Daoy (cell line): ENCODE measurements at places on chromosomes 16 and 17.

DNA sequence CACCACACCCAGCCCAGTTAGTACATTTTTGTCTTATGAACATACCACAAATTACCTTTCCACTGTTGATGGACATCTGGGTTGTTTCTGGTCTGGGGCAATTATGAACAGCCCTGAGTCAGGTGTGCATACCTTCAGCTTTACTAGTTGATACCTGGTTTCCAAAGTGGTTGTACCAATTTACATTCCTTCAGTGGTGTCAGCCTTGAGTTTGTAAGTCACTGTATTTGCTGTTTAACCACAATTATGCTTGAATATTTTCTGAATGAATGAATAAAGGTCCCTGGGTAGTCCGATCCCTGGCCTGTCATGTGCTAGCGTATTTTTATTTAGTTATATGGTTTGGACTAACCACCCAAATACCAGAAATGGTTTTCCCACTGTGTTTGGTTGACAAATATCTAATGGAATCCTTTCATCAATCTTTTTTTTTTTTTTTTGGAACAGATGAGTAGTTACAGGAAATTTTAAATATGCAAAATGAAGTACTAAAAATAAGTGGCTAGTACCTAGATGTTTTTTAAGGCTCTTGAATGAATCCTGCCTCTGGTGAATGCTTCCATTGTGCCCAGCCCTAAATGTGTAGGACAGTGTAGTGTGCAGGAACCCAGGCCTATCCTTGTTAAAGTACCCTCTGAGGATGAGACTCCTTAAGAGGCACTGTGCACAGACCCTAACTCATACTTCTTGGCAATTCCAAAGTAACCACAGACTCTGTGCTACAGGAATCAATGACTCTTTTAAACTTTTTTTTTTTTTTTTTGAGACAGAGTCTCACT, 3.7 kb downstream of the DUSP14 start:
- DNase-seq = peak; percentile 15

DNA sequence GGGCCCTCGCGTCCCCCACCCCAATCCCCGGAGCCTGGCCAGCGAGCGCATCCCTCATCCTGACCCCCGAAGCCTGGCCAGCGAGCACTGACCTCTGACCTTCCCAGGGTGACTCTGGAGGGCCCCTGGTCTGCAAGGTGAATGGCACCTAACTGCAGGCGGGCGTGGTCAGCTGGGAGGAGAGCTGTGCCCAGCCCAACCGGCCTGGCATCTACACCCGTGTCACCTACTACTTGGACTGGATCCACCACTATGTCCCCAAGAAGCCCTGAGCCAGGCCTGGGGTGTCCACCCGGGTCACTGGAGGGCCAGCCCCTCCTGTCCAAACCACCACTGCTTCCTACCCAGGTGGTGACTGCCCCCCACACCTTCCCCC, 2.3 kb downstream of the TPSD1 start:
- no peak for DNase-seq

DNA sequence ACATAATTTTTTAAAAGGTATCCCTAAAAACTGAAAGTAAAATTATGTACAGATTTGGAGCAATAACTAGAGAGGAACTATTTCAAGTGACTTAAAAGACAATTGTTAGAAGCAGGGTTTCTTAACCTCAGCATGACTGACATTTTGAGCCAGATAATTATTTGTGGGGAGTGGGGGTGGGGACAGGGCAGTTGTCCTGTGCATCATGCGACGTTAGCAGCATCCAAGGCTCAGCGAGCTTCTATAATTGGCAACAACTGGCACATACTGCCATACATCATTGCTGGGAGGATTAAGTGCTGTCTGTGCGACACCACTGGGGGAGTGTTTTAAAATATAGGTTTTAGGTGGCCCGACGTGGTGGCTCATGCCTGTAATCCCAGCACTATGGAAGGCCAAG, 27.1 kb downstream of the GABARAPL2 start:
- DNase-seq = no peak

GRCh38 chr17:49687878-49688491, 10.1 kb upstream of the SPOP start:
- peak; percentile 30 for DNase-seq

DNA sequence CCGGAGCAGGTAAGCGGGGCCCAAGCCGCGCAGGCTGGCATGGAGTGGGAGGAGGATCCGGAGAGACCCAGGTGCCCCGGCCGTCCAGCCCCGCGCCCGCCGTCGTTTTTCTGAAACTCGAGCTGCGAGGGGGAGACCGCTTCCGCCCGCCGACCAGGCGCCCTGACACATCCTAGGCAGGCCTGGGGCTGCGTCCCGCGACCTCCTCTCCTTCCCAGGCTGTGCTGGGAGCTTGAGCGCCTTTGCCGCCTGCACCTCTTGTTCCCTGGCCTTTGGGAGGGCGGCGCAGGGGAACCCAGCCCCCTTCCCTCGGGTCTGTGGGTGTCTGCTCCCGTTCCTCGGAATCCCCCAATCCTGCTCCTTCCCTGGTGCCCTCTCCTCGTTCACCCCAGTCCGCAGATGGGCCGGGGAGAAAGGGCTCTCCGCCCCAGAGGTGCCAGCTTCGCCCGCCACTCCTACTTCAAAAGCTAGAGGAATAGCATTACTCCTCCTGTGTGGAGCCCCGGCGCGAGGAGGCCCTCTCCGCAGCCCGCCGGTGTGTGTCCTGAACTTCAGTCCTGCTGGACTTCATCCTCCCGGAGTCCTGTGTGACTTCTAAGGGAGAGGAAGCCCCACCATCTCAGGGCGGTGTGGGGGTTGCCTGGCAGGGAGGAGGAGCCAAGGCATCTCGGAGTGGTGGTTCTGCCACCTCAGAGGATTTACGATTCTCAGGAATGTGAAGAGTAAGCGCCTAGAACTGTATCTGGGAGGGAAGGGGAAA, 1.0 kb downstream of the NHERF1 start:
- peak; percentile 56 for DNase-seq

GRCh38 chr16:54645345-54645744, 285.3 kb upstream of the IRX5 start:
- no peak for DNase-seq

DNA sequence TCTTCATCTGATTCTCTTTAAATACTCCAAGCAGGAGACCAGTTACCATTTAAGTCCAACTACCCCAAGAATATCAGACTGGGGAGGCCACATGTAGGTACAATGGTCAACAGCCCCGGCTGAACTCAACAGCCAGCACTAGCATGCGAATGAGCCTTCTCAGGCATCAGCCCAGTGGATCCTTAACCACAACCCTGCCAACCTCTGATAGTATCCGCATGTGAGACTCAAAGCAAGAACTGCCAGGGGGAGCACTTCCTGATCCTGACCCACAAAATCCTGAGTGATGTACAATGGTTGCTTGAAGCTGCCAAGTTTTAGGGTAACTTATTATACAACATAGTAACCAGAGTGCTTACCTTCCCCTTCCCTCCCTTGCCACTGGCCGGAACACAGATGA, 4.0 kb downstream of the PYY start:
- DNase-seq = no peak

DNA sequence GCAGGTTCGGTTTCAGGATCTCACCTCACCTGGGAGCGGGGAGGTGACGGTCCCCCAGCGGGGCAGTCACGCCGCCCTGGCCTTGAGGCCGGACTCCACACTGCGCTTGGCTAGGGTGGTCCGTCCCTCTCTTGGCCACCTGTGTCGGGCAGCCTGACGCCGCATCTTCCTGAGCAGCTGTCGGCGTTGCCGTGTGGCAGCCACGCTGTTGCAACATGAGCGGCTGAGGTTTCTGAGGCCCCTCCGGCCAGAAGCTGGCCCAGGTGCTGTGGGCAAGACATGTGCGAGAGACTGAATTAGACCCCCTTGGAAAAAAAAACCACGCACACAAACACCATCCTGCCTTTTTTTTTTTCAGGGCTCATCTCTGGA, 49.2 kb downstream of the IRF8 start:
- no peak for DNase-seq

DNA sequence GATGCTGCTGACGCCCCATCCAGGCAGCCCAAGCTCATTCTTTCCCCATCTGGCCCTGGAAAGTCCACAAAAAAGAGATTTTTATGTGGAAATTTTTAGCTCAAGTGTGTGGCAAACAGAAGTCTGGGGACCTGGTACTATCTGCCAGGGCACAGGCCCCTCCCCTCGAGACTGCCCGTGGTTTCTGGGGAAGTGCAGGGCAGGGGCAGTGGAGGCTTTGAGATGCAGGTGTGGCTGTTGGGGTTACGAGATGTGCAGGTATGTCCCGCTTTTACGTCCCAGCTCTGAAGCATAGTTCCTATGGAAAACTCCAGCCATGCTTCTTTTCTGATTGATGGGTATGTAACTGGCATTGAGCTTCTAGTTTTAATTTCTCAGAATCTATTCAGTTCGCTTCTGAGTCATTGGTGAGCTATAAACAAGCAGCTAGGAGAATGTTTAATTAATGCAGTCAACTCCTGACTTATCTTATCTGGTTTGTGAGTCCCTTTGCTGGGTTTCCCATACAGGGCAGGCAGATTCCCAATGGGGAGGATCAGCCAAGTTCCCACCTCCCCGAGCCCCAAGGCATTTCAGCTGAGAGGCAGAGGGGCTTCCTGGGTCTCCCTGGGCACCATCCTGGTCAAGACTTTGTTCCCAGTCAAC, 16.2 kb downstream of the TBX4 start:
- DNase-seq = no peak

GRCh38 chr16:68289621-68290329, 21.0 kb downstream of the SLC7A6OS start:
- DNase-seq = no peak

- no peak for DNase-seq
Observed at GRCh38 chr16:51637770-51638094, 486.7 kb upstream of the SALL1 start.

- DNase-seq = no peak
Observed at GRCh38 chr16:56998861-56999260, 9.5 kb downstream of the NLRC5 start.

- peak; percentile 56 for DNase-seq
Observed at GRCh38 chr16:12971241-12971640, 69.8 kb downstream of the SHISA9 start.

DNA sequence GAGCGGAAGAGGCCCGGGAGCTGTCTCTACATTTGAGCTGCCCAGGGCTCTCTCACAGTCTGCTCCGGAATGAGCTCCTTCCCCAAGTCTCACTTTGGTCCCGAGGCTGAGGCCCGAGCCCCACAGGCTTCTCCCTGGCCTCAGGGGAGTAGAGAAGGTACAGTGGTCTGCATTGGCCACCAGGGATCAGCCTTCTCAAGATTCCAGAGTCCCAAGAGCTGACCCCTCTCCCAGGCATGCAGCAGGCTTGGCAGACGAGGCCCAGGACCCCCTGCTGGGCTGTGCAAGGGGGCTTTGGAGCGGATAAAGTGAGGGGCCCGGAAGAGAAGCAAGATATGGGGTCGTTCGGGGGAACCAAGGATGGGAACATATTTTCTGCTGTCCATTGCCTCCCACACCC, 3.1 kb downstream of the PRSS27 start:
- no peak for DNase-seq

DNA sequence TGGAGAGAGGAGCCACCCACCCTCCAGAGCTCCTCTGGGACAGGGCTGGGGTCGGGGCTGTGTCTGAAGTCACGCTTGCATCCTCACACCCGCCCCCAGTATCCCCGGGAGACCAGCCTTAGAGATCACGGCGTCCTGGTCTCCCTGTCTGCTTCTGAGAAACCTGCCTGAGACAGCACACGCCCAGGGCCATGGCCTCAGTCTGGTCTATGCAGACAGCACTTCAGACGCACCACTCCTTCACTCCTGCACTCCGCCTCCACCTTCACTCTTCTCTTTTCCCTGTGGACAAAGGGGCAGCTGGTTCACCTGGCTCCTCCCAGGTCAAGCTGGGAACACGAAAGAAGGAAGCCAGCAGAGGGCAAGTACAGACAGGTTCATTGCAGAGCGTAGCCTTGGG, 248.0 kb upstream of the GSE1 start:
- DNase-seq = no peak

- no peak for DNase-seq
Observed at GRCh38 chr17:3035968-3036280, 27.5 kb downstream of the OR1D5 start.

DNA sequence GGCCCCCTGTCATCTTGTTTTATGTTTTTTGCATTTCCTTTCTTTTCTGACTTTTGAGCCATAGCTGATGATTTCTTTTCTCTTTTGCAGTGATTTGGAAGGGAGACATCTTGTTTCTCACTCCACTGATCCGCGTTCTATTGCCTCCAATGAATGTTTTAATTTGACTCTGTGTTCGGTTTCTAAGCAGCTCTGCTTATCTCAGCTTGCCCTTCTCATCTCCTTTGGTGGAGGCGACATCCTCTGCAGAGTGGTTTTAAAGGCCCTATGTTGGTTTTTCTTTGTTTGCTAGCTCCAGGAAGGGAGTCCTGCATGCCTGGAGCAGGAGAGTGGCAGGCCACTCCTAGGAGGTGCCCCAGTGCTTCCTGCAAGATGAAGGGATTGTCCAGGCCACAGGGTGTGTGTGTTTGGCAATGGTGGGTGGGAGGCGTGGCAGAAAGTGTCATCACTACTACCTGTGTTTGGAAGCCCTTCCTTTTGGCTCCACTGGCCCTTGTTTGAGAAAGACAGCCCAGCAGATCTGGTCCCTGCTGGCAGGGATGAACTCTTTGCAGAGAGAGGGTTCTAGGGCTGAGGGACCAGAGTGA, 13.6 kb downstream of the SMPD3 start:
- no peak for DNase-seq

- DNase-seq = no peak
Observed at GRCh38 chr16:30697264-30698138, 1.5 kb upstream of the SRCAP start.

DNA sequence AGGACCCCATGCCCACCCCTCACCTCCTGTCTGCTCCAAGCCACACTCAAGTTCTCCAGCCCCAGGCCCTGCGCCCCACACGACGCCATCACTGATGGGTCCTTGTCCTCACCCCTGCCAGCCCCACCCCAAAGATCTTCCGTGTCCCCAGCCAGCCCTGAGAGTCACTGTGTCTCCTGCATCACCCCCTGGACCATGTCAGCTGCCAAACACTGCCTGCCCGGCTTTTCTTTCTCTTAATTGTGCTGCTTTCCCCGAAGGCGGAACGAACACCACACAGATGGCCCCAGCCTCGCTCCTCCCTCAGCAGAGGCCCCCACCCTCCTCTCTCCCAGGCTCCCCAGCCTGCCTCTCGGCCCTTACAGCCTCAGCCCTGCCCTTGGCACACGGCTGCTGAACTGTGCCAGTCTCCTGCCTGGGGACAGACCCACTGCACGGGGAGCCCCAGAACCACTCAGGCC, 4.8 kb upstream of the GAA start:
- DNase-seq = no peak

DNA sequence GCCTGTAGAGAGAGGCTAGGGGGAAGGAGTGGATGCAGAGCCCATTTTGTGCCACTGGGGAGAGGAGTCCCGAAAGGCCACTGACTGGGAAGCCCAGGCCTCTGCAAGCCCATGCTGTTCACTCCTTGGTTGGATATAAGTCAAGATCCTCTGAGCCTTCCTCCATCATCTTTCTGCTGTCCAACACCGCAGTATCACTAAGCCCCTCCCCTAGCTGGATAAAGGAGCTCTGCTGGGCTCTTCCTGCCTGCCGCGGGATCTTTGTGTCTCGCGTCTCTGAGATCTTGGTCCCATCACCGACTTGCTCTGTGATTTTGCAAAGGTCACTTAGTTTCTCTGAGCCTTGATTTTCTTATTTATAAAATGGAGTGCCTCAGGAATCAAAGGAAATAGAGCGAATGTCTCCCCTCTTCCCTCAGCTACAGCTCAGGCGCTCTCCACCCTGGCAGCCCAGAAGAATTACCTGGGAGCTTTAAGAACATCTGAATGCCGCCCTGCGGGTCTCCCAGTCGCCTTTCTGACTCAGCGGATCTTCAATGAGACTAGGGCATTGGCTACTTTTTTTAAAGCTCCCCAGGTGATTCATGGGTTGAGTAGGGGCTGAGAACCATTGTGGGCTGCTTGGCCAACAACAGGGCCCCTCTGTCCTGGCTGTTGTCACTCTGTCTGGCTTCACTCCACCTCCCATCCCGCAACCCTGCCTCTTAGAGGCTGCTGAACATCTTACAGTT, 25.2 kb upstream of the TMEM220 start:
- peak; percentile 39 for DNase-seq
